ENCODE measurements at places on chromosomes 5 and 9.

- DNase-seq, result no peak
Measured at GRCh38 chr5:82905986-82906385, 171.2 kb downstream of the TMEM167A start.

DNA sequence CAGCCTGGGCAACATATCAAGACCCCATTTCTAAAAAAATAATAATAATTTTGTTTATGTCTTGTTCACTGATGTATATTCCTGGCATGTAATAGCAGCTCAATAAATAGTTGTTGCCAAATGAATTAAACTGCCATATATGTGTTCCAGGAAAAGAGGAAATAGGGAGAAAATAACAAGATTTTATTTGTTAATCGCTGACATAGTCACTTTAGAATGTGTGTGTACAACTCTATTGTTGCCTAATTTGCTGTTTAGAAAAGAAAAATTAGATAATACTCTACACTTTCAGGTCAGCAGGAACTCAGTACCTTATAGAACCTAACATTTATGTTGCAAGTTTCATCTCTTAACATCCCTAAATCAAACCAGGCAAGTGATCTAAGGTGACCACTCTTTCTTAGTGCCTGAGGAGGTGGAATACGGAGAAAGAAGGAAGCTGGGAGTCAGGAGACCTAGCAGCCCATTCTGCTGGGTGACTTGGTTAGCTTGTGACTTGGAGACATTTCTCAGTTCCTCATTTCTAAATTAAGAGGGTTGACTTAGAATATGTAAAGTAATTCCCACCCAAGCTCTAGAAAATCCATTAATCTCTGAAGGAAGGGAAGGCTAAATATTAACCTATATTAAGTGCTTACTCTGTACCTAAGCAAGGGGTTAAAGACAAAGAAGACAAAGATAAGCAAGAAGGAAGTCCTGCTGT, 110.3 kb upstream of the IQGAP2 start:
- no peak for DNase-seq

DNA sequence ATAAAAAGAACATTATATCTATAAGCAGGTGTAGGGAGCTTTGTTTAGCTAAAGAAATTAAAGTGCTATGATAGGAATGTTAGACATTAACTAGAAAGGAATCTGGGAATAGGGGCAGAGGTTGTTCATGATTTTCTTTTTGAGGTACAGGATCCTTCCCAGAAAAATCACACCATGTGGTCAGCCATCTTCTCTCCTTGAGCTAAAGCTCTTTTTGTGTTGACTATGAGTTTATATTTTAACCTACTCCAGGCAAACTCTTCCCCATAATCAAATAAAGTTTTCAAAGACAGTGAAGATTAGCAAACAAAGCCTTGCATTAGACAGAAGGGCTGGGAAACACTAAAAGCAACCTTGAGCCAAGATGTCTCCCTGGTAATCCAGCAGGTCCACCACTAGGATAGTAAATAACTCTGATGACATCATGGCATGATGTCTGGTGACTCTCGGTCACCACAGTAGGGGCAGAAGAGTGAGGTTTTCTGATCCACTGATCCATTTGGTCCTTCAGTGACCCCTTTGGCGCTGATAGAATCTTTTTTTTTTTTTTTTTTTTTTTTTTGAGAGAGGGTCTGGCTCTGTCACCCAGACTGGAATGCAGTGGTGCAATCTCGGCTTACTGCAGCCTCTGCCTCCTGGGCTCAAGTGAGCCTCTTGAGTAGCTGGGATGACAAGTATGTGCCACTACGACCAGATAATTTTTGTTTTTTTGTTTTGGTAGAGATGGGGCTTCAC, 30.6 kb upstream of the IL6ST start:
- peak; percentile 25 for DNase-seq

DNA sequence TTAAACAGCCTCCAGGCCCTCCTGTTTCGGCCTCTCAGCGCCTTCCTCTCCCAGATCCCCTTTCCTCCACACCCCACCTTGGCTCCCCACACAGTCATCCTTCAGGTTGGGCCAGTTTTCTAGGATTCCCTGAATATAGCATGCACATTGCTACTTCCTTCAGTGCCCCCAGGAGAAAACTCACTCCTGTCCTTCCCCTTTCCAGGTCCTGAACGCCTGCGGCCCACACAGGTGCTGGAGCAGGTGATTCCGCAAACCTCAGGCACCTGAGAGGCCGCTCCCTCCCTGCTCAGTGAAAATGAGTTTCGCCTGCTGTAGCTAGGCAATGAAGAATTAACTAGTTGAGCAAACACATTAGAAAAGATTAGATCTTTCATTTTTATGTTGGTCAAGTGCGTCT, 185.0 kb downstream of the MED10 start:
- DNase-seq, result no peak

DNA sequence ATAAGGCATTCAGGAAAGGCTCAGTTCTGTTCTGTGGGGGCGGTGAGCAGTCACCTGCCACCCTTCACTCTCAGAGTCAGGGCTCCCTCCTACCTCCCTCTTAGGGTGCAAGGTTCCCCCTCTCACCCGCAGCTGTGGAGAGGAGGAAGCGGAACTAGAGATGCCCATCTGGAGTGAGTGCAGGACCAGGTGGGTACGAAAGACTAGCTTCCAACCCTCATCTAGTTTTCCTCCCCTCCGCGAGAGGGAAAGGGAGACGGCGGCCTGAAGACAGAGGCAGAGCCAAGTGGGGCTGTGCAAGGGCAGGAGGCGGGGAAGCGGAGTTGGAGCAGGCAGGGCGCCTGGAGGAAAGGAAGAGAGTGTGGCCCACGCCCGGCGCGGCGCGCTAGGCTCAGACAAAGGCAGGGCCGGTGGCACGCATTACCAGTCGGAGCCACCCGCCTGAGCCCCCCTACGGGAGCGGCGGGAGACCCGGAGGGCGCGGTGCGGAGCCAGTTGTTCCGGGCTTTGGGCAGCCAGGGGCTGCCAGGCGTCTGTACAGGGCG, 7.3 kb downstream of the PRR7 start:
- no peak for DNase-seq

Measured in AG10803 (cell line).